BJ (cell line): ENCODE measurements at places on chromosomes 12 and 14.

GRCh38 chr12:27575090-27575761 lies 51.2 kb downstream of the PPFIBP1 start:
- no peak for DNase-seq

DNA sequence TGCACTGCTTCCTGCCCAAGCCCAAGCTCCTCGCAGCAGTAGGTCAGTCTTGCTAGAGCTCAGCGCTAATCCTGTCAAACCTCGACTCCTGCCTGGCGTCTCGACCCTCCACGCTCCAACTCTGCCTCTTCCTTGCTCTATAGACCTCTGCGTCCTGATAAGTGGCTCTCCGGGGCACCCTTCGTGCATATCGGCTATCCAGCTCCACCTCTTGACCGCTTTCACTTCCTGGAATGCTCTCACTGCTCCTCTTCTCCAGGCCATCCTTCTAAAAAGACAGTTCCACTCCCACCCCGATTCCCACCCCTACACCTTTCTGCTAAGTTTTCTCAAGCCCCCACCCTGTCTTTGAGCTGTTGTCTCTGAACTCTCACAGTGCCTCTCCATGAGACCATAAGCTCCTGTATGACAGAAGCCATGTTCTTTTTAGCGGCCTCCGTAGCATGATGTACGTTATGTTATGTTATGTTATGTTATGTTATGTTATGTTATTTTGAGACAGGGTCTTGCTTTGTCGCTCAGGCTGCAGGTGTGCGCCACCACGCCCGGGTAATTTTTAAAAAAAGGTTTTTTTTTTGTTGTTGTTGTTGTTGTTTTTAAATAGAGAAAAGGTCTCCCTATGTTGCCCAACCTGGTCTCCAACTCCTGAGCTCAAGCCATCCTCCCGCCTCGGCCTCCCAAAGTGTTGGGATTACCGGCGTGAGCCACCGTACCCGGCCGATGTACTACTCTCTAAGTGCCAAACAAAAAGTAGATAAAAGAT lies 601 bp downstream of the COX14 start:
- DNase-seq, result no peak

GRCh38 chr12:121751034-121751433 lies 38.5 kb downstream of the TMEM120B start:
- DNase-seq, result no peak

GRCh38 chr12:52306731-52307130 lies 14.5 kb downstream of the KRT83 start:
- DNase-seq, result no peak

DNA sequence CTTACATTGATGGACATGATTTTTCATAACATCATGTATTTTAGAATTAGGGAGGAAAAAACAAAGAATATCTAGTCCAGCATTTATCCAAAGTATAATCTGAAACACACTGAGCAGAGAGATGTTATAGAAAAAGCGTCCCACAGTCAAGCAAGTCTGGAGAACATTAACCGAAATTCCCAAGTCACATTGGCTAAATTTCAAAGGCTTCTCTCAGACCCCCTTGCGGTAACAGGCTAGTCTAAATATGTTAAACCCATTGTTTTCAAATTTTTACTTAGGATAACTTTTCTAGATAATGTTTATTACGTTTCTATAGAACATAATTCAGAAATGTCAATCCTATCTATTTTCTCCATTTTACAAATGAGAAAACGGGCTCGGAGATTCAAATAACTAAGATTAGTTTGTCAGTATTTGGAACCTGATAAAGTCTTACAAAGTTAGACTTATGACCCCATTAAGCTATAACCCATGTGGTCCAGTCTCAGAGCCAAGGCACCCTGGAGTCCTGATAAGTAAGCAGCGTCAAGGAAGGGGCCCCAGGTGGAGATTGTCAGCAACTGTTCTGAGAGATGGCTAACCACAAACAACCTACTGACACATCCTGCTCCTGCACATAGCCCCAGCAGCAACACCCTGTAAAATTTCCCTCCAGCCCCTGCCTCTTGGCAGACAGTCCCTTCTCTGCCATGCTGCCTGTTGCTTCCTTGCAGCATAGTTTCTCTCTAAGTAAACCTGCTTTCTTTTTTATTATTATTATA lies 220.6 kb upstream of the TMEM260 start:
- no peak for DNase-seq

GRCh38 chr12:54991991-54992375 lies 7.4 kb upstream of the TESPA1 start:
- DNase-seq, result no peak

DNA sequence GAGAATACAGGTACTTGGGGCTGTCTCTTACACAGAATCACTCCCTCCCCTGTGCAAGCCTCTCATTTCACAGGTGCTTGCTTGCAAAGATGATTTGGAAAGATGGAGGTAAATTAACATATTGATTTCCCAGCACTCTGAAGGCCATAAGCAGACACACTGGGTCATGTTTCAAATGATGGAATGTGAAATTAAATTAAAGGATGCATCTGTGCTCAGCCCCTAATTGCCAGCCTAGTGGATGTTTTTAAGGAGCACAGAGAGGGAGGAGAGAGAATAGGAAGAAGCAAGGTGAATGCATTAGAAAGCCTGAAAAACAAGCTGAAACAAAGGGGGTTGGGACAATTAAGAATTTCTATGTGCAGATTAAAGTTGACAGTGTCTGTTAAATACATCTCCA lies 96.1 kb upstream of the GRIP1 start:
- no peak for DNase-seq

DNA sequence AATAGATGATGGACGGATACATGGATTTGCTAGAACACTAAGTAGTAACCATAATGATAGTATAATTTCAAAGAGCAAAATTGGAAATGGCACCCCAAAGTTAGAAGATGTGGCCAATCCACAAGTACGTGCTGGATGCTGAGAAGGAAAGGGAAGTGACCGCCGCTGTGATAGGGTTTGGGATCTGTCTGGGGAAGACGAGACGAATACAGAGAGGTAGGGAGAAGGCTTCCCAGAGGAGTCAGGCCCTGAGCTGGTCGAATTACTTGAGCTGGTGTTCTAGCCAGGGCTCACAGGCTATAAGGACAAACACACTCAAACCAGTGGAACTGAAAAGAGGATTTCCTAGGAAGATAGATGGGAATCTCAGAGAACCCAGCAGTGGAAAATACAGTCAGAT lies 9.4 kb upstream of the ACVR1B start:
- no peak for DNase-seq

DNA sequence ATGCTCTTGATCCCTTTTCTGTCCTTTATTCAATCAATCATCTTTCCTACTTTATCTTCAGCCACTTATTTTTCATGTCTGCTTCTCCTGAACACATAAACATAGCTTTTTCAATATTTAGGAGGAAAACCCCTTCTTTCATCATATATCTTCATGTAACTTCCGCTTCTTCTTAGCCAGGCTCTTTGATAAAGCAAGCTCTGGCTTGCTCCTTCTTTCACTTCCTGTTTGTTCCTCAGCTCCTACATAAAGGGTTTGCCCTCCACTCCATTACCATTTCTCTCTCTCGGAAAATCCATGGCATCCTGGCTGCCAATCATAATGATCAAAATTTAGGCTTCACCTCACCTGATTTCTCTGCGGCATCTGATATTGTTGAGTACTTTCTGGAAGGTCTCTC lies 33.7 kb upstream of the HELB start:
- no peak for DNase-seq

GRCh38 chr12:112126911-112127310 lies 1.6 kb downstream of the TRAFD1 start:
- no peak for DNase-seq

- no peak for DNase-seq
These were observed 37.2 kb upstream of the TDRD9 start for GRCh38 chr14:103890821-103891666.

DNA sequence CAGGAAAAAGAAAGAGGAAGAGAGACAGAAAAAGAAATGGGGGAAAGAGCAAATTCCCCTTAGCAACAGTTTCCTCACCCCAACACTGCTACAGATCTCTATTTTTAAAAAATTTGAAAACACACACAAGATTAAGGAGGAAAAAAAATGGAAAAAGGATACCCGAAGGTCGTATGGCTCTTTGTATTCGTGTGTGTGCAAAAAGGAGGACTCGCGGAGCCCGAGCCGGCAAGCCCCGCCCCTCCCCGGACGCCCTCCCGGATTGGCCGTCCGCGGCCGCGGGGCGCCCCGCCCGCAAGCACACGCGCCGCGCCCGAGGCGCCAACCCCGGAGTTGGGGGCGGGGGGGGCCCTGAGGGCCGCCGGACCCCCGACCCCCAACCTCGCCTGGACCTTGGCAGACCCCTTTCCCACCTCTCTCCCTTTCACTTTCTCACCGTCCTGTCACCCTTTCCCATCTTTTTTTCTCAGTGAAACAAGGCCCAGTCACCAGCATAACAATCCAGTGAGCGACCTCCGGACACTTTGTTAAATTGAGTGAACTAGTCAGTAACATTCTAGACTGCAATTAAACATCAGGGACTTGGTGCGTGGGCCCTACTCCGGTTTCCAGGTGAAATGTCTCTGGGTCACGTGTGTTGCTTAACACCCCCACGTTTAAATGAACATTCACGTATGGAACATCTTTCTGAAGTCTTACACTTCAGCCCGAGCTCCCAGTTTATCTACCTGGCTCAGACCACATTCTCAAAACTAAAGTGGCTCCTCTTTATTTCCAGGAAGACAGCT lies at the start of gene C14orf93:
Gene C14orf93, minus strand, starts transcription at position 205 of the 788 bp plus-strand sequence. CDS start 11,120 bp downstream, outside the sequence.
- no peak for DNase-seq

DNA sequence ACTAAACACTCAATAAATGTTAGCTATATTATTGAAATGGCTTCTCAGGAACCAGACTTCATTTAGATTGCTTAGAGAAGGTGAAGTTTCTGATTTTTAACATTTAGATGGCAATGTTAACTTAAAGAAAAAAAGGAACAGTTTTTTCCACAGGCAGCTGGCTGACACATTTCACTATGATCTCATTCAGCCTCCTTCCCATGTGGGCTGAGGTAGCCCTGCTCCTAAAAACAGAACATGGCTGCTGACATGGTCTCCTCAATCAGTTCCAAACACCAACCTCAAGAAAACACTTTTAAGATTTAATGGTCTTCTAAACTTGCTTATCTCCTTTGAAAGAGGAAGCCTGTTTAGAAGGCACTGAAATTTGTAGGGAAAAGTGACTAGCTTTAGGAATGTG lies 23.8 kb downstream of the GNS start:
- no peak for DNase-seq

DNA sequence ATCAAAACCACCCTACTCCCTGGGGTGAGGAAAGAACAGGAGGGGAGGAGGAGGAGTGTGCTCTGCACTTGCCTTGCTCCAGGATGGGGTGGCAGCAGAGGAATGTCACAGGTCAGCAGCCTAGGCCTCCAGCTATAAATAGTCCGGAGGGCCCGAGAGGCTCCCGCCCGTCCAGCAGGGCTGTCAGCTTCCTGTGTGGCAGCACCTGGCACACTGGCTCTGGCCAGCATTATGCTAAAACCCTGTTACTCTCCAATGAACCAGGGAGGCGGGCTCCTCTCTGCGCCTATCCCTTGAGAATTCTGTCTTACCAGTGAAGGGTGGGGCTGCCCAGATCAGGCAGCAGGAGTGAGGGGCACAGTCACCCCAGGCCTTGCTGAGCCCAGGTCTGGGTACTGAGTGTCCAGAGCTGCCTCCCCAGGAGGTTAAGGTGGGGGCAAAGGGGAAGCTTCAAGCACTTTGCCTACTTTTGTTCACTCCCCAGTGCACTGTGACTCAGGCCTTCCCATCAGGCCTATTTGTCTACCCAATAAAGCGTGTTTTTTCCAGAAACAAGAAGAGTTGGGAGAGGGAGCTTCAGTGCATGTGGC lies 1.2 kb upstream of the COX14 start:
- DNase-seq, result no peak
